SHP77 (cell line): ENCODE measurements at places on chromosomes 11 and 22.
A peak's percentile ranks its signal among the peaks of the same experiment; 100 is the strongest.

GRCh38 chr22:20509344-20510047 lies 2.1 kb downstream of the MED15 start:
- no peak for DNase-seq

GRCh38 chr11:111691176-111691575 lies 75.0 kb downstream of the PPP2R1B start:
- no peak for DNase-seq

GRCh38 chr22:27086080-27087044 lies 429.0 kb downstream of the MIAT start:
- DNase-seq: no peak

DNA sequence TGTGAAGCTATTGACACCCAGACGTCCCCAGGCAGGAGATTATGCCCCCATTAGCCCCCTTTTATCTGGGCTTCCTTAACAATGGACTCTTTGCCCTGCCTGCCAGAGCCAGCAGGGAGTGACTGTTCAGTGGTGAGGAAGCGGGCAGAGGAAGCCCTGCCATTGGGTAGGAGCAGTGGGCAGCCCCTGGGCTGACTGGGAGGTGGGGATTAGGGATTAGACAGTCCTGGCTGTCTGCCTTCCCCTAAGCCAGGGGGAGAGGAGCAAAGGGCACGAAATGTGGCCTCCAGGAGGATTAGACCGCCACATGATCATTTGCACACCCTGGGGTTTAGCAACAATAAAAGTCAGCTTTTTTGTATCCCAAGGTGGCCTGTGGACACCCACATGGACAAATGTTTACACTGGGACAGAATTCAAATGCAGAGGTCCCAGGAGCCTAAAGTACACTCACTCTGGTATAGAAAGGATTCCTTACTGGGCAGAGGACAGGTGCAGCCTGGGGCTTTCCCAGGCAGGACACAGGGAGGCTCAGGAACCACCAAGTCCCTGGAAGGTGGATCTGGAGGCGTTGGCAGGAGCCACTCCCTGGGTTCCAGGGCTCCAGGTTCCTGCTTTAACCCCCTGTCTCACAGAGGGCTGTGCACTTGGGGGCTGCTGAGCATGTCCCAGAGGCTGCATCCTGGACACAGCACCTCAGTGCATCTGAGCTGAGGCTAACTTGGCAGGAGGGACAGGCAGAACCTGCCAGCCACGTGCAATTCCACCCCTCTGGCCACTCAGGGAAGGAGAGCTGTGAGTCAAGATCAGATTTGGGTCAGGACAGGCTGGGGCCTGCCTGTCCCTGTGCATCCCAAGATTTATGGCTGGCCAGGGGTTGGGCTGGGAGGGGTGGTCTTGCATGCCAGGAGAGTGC lies 2.1 kb downstream of the PNPLA3 start:
- DNase-seq: no peak

- peak; percentile 89 for DNase-seq
Observed at GRCh38 chr11:69166218-69167115, 10.7 kb downstream of the SMIM38 start.

- DNase-seq: no peak
Observed at GRCh38 chr11:120645639-120646038, 134.1 kb downstream of the GRIK4 start.

GRCh38 chr11:88447281-88447680 lies 109.7 kb upstream of the CTSC start:
- no peak for DNase-seq

- DNase-seq: no peak
Observed at GRCh38 chr11:57387289-57388030, 3.0 kb downstream of the PRG2 start.

DNA sequence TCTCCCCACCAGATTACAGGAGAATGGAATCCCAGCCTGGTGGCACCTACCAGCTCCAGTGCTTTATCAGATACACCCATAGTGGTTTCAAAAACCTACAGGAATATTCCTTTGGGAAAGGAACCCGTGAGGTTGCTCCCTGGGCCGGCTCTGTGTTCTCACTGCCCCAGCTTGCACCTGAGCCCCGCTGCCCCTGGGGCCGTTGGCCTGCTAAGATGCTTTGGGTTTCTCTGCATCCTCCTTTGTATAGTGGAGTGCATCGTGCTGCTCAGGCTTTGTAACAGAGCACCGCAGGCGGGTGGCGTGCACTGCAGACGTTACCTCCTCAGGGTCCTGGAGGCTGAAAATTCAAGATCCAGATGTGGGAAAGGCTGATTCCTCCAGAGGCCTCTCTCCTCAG lies 414.1 kb downstream of the BRD1 start:
- DNase-seq: no peak

GRCh38 chr11:101618709-101619108 lies 34.9 kb upstream of the TRPC6 start:
- no peak for DNase-seq

DNA sequence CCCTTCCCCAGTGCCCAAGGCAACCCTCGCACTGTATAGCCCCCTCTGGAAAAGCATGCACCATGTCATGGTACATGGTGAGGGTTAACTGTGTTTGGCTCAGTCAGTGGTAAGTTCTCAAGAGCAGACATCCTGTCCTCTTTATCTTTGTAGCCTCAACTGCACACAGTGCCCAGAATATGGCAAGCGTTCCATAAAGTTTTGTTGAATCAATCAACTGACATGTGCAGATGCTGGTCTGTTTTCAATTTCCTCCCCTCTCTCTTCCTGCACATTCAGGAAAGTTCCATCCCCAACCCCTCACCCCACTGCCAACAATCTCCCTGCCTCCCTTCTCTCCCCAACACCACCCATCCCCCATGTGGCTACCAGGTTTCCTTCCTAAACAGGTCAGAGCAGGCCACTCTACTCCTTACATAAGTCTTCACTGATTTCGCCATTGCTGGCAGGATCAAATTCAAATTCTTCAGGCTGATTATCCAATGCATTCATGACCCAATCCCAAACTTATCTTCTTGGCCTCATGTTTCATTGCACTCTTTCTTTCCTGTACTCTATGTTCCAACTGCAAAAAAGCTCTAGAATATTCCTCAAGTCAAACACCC lies 15.5 kb upstream of the TMPRSS5 start:
- DNase-seq: no peak

- DNase-seq: no peak
Observed at GRCh38 chr11:18594999-18595749, 4.4 kb upstream of the MISFA start.

DNA sequence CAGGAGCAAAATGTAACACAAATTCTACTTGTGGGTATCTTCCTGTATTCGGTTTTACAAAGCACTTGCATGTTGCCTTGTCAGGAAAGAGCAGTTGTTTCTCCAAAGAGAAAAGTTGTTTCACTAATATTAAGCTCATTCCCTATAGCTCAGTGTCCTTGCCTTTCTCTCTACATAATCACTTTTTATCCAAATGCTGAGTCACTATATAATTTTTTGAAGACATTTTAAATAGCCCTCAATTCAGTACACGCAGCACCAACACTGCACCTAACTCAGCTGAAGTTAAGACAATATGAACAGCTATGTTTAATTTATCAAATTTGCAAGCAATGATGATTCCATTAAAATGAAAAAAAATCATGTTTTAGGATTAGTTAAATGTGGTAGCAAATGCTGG lies 14.5 kb upstream of the MRTFA start:
- no peak for DNase-seq

DNA sequence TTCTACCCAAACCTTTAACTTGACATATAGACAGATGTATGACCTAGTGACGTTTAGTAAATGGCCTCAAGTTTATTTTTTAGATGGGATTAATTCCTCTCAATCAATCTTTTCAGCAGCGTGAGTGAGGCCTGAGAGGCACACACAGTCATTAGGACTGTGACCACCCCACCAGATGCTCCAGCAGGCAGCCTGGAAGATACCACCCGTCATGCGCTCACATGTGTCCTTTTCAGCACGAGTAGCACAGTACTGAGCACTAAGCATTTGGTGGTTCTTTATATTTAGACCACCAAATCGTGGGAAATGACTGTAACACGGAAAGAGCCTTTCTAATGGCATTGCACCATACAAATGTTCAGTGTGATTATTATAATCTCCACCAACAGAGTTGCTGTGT lies 354.6 kb upstream of the DDI1 start:
- DNase-seq: no peak

DNA sequence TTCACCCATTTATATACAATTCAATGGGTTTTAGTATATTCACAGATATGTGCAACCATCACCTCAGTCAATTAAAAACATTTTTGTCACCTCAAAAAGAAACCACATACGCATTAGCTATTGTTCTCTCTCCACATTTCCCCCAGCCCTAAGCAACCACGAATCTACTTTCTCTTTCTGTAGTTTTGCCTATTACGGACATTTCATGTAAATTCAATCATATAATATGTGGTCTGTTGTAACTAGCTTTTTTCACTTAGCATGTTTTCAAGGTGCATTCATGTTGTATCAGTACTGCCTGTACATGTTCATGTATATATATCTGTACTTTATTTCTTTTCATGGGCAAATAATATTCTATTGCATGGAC lies 104.7 kb upstream of the RRM1 start:
- DNase-seq: no peak

DNA sequence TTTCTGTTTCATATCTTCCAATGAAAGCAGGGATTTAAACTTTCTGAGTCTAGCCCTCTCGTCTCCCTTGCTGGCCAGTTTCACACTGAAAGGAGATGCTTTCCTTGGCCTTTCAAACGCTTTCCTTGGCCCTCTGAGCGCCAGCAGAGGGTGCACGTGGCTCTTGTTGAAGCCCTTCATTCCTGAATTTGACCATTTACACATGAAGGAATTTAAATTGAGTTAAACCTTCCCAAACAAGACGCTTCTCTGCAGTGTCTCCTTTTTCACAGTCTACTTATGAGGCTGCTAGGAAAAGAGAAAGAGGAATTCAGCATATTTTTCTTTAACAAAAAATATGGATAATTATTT lies 21.6 kb downstream of the NNMT start:
- DNase-seq: peak; percentile 53

GRCh38 chr11:11373934-11374333 lies 20.9 kb upstream of the CSNK2A3 start:
- DNase-seq: no peak

- peak; percentile 6 for DNase-seq
Observed at GRCh38 chr11:62324731-62325556, 12.3 kb upstream of the ASRGL1 start.

- peak; percentile 75 for DNase-seq
Observed at GRCh38 chr11:107859459-107860239, 1.1 kb upstream of the SLC35F2 start.

DNA sequence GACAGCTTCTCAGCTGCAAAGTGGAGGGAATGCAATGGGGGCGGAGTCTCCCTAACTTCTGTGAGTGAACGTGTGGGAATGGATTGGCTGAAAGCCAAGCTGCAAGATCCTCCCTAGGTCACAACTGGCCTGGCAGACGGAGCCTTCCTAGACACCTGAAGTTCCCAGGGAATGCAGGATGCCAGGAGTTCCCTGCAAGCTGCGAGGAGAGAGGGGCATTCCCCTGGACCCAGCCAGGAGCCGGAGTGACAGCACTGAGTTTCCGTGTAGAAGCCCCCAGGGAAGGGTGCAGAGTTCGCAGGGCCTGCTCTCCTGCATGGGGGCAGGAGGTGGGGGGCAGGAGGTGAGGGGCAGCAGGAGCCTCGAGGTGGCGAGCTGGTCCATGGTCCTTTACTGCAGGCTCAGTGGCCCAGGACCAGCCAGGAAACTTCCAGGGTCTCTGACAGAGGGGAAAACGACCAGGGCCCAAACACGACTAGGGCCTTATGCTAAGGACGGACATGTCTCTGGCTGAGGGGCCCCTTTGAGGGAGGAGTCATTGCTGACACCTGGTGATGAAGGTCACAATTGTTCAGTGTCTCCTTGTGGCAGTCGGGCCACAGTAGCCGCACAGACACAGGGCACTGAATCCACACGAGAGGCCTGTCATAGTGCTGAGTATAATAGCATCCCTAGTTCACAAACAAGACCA lies 141.4 kb downstream of the FBXO7 start:
- DNase-seq: no peak

GRCh38 chr11:45096636-45097035 lies 49.8 kb upstream of the PRDM11 start:
- DNase-seq: no peak

- DNase-seq: no peak
Observed at GRCh38 chr11:102155676-102156075, 45.4 kb downstream of the YAP1 start.

DNA sequence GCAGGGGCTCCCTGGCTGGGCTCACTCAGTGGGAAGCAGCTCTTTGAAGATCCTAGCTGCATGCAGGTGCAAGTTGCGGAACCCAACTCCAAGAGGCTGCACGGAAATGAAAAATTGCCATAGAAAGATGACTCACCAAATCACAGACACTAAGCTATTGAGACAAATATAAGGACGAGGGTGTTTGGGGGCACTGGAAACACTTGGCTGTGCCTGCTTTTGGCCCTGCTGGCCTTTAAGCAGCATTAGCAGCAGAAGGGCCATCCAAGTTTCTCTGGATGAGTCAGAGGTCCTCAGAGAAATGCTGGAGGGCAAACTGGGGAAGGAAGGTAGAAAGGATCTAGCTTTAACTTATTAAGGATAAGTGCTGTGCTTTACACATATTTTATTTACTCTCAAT lies 282.3 kb downstream of the KIRREL3 start:
- no peak for DNase-seq

- DNase-seq: no peak
Observed at GRCh38 chr22:35781898-35782297, 64.2 kb downstream of the APOL5 start.

GRCh38 chr22:40196628-40197360 lies 19.1 kb downstream of the TNRC6B start:
- no peak for DNase-seq

- no peak for DNase-seq
Observed at GRCh38 chr11:8095806-8096522, 15.0 kb downstream of the TUB start.

DNA sequence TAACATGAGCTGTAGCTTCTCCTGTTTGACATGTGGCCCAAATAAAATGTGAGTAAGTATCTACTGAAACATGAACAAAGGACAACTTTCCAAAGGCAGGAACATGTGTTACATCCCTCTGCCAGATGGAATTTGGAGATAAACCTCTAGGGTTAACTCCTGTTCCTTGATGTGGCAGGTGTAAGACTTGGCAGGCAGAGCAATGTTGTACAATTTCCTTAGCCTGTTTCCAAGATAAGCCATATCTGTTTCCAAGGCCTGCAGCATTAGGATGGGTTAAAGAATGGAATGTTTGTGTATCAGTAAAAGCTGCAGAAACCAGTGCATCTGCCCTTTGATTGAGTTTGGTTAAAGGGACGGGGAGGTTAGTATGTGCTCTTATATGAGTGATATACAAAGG lies 8.8 kb upstream of the DNAJB13 start:
- no peak for DNase-seq
